Activated naive CD8-positive, alpha-beta T cell treated with anti-CD3 and anti-CD28 coated beads, Interleukin-2, amount 50 U/mL, for 24 hours (primary cell): ENCODE measurements at places on chromosomes 7 and 10.

GRCh38 chr7:106964466-106964865 is 80.0 kb upstream of the PRKAR2B start:
- DNase-seq, result no peak

- no peak for DNase-seq
These were observed 493.4 kb upstream of the ZMIZ1 start for GRCh38 chr10:78575400-78575799.

GRCh38 chr7:36601601-36602000 is 122.7 kb downstream of the AOAH start:
- no peak for DNase-seq

DNA sequence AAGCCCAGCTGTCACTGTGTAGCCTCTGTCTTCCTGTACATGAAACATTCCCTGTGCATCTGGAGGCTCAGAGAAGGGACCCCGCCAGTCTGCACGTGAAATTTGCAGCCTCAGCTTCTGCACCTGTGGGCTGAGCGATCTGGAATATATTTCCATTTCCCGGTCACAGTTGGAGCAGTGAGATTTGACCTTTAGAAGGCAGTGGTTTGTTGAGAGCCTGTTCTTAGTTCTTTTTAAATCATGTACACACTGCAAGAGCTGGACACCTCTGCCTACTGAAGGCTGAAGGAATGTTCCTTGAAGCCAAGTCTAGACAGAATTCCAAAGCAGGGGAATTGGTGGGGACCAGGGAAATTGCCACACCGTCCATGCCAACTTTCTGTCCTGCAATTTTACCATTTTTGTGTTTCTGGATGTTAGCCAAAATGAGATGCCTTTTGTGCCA is 706.6 kb downstream of the INHBA start:
- DNase-seq, result no peak

- no peak for DNase-seq
These were observed 102.5 kb downstream of the SAMD9 start for GRCh38 chr7:93015101-93015778.

GRCh38 chr7:935164-935873 is 19.2 kb downstream of the ADAP1 start:
- no peak for DNase-seq

DNA sequence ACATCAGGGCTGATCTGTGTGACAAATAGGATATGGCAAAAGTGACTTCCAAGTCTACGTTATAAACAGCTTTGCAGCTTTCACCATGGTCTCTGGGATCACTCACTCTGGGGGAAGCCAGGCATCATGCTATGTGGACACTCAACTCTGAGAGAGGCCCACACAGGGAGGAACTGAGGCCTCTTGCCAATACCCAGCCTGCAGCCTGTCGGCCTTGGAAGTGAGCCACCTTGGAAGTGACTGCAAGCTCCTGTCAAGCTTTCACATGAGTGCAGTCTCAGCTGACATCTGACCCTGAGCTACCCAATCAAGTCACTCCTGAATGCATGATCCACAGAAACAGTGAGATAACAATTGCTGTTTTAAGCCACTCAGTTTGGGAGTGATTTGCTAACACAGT is 56.5 kb downstream of the MMRN2 start:
- DNase-seq, result no peak

DNA sequence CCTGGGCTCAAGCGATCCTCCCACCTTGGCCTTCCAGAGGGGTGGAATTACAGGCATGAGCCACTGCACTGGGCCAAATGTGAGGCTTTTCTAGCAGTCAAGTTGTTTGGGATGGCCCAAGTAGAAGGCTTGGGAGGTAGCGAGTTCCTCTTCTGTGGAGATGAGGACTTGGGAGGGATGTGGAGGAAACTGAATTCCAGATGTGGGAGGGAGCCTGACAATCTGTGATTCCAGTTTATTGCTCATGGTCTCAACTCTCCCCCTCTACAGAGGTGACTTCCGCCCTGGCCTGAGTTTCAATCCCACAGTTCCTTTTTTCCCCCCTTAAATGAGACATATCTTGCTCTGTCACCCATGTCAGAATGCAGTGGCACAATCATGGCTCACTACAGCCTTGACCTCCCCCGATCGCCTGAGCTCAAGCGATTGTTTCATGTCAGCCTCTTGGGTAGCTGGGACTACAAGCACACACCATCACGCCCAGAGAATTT is 3.4 kb downstream of the STYXL1 start:
- no peak for DNase-seq

- no peak for DNase-seq
These were observed 91.4 kb downstream of the IPMK start for GRCh38 chr10:58175990-58176900.

- DNase-seq, result no peak
These were observed 21.8 kb downstream of the NET1 start for GRCh38 chr10:5434017-5434753.

DNA sequence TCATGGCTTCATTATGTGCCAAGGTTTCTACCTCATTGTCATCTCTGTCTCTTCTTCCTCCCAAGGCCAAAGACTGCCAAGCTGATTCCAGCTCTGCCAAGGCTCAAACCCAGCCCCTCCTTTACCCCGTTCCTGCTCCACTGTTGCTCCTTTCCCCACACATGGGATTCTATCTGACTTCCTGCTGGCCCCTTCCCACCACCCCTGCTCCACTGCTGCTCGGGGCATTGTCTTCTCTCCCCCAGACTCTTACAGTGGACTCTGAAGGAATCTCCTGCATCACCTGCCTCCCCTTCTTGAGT is 86.3 kb downstream of the COBL start:
- no peak for DNase-seq

DNA sequence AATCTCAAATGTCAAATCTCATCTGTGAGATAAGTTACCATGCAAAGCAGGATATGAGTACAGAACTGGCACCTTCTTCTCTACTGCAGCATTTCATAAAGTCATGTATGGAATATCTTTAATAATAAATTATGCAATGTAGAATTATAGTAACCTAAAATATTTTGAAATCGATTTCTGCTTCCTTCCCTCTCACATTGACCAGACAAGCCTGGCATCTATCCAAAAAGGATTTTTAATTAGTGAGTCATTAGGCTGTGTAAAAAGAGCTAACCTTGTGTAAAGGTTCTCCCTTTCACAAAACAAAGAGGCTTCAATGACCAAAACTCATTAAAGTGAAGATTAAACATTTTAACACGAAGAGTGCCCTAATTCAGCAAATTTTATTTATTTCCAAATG is 48.8 kb upstream of the EXOC6 start:
- no peak for DNase-seq

GRCh38 chr7:42014625-42015618 is 222.1 kb downstream of the GLI3 start:
- peak; percentile 42 for DNase-seq

DNA sequence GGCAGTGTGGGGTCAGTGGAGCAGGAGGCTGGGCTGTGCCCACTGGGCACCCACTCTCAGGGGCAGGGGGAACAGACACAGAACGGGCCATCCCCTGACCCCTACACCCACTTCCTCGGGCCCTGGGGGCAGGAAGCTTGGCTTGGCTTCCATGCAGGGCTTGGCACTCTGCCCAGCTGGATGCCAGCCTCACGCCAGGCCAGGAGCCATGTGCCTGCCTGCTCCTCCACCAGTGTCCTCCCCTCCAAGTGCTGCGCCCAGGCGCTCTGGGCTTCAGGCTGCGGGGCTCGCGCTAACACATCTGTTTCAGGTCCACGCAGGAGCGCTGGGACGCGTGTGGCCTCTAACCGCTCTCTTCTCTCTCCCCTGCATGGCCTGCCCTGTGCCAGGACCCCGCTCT is 12.7 kb downstream of the LDB3 start:
- DNase-seq, result no peak

DNA sequence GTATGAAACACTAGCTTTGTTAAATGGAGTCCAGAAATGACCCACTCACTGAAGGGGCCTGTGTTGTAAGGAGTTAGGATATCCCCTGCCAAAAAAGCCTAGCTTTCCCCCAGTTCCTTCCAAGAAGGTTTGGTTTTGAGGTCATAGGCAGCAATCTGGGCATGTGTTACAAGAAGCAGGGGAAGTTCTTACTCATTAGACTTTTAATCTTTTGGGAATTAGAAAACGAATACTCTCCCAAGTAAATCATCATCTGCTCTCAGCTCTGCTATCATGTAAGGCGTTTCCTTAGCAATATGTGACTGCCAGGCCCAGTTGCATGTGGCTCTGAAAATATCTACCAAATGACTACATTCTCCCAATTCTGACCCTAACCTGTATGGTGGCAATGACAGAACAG is 3.7 kb downstream of the NOD1 start:
- DNase-seq, result no peak

GRCh38 chr10:69234447-69234846 is 14.3 kb downstream of the HKDC1 start:
- no peak for DNase-seq

DNA sequence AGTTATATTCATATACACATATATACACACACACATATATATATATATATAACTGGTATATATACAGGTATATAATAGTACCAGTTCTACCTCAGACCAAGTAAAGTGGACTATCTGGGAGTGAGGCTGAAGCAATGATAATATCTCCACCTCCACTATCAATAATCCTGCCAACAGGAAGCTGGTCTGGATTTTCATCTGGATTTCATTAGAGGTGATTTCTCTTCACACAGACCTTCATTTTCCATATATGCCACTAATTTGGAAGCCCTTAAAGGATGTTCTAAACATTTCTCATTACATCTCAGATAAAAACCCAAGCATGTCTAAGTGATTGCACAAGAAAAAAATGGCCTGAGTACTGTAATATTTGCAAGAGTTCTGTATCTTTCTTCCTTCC is 1.7 kb upstream of the SLC35B4 start:
- DNase-seq, result no peak

GRCh38 chr10:130372222-130372621 is 236.0 kb downstream of the GLRX3 start:
- no peak for DNase-seq

GRCh38 chr7:135828604-135829003 is 80.0 kb upstream of the FAM180A start:
- no peak for DNase-seq

GRCh38 chr10:118481871-118482270 is 113.6 kb downstream of the PRLHR start:
- DNase-seq, result no peak

DNA sequence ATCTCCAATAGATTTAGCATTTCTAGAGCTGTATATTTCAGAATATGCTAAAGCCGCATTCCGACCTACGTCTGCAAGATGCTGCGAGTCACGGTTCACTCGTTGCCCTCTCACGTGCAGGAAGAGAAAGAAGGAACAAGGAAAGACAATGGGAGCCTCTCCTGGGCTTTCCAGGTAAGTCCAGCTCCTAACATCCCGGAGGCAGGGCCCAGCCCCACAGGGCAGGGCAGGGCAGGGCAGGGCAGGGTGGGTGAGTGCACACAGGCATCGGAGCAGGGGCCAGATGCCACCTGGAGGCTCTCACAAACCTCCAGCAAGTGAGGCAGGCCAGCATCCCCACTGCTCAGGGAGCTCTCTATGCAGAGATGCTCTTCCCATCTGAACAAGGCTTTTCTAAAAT is 50.8 kb downstream of the VOPP1 start:
- no peak for DNase-seq

- peak; percentile 56 for DNase-seq
These were observed 34.6 kb downstream of the TRIM8 start for GRCh38 chr10:102678842-102679289.

DNA sequence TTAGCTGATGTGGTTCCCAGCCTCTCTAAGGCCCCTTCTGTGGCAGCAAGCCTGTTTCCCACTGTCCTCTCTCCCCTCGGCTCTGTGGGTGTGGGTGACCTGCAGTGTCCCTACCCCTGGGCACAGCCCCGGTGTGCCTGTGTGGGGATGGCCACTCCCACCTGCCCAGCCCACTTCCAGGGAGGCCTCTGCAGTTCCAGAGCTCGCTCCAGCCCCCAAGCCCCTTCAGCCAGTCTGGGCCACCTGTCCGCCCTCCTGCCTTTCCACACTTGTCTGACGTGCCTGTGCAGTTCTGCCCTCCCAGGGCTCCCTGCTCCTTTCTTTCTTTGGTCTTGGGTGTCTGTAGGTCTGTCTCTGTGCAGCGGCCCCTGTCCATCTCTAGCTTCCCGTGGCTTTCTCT is 127.0 kb upstream of the PPIF start:
- no peak for DNase-seq

DNA sequence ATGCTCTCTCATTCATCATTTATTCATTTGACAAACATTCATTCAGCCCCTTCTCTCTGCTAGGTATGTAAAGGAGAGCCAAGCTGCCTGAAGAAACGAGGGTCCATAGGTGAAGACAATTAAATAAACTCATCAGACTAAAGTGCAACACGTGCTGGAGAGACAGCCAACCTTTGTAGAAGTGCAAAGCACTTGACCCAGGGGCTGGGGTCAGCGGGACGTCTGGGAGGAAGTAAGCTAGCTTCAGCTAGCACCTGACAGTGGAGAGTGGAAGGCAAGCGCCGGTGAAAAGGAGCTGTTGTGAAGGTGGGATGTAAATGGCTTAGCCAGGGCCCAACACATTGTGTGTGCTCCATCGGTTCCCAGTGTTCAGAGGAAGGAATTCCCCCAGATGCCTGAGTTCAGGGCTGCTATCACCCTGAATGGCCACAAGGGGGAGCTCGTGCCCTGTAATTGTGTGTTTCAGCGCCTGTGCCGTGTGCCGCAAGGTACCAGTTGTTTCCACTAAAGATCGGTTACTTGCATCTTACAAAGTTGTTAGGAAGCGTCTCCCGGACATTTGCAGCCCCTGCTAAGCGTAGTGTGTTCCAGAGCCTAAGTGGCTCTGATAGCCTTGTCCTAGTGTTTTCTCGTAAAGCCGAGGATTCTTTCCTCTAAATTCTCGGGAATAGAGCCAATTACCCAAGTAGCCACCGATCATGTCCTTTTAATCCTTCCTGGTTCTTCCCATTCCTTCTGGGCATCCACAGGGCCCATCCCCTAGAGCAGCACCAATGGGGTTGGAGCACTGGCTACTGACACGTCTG is 30.6 kb downstream of the TLX1 start:
- DNase-seq, result peak; percentile 76

DNA sequence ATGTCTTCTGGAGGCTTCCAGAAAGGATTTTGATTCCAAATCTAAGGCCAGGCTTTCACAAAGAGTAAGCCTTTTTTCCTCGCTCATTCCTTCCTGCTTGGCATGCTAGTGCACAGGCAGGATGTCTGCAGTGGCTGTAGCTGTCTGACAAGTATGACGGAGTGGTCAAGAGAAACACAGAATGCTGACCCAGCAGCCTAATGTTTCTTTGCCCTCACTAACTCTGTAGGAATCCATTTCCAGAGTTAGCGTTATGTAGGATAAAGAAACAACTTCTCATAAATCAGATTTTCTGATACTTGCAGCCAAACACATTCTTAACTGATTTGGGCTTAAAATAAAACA is 190.8 kb upstream of the AGK start:
- no peak for DNase-seq
